CD14-positive monocyte (primary cell): ENCODE measurements at places on chromosomes 6 and 20.
A peak's percentile ranks its signal among the peaks of the same experiment; 100 is the strongest.

DNA sequence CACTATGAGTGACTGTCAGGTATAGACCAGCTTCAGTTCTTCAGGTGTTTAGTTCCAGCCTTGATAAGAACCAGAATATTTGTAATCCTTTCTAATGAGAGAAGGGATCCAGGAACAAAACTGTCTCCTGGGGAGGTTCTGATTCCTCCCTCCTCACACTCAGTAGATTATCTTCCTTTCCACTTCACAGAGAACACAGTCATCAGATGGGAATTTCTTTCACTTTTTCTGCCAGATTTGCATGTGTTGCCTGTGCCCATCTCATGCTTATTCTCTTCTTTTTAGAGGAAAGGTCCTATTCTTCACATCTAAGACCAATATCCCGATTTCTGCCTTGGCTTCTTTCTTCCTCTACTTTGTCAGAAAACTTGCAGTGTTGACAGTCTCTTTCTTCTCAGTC lies 50.8 kb downstream of the CD109 start:
- DNase-seq = no peak

DNA sequence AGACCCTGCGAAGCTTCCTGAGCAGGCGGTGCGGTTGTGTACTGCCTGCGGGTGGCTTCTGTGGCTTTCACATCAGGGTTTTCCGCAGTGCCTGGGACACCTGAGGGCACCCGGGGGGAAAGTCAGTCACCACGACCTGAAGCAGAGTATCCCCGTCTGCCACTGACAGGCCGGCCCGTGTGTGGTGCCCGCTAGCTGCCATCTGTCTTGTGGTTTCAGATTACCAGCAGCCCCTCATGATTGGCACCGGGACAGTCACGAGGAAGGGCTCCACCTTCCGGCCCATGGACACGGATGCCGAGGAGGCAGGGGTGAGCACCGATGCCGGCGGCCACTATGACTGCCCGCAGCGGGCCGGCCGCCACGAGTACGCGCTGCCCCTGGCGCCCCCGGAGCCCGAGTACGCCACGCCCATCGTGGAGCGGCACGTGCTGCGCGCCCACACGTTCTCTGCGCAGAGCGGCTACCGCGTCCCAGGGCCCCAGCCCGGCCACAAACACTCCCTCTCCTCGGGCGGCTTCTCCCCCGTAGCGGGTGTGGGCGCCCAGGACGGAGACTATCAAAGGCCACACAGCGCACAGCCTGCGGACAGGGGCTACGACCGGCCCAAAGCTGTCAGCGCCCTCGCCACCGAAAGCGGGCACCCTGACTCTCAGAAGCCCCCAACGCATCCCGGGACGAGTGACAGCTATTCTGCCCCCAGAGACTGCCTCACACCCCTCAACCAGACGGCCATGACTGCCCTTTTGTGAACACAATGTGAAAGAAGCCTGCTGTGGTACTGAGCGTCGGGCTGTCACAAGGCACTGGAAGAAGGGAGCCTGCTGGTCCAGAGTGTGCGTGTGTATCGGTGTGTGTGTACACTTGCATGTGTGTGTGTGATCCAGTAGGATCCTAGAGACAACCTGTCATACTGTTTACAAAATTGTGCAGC lies 54.4 kb downstream of the GOPC start:
- DNase-seq = peak; percentile 46

GRCh38 chr6:32087574-32088486 lies 21.3 kb downstream of the TNXB start:
- peak; percentile 14 for DNase-seq

GRCh38 chr20:16898433-16898832 lies 150.3 kb downstream of the OTOR start:
- DNase-seq = no peak

DNA sequence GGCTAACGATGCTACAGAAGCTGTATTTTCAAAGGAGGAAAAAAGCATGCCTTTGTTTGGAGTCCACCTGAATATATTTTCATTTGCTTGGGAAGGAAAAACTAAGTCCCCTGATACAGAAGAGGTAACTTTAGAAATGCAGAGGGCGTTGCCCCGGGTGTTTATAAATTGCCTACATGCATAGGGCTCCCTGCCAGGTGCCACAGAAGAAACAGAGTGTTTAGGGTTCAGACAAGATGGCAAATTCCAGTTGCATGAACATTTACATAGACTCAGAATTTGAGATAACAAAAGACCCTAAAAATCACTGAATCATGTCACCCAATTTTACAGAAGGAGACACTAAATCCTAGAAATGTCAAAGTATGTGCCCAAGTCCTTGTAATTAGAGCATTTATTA lies 19.9 kb downstream of the RIN2 start:
- no peak for DNase-seq

GRCh38 chr20:40949346-40949745 lies 79.3 kb upstream of the TOP1 start:
- no peak for DNase-seq

DNA sequence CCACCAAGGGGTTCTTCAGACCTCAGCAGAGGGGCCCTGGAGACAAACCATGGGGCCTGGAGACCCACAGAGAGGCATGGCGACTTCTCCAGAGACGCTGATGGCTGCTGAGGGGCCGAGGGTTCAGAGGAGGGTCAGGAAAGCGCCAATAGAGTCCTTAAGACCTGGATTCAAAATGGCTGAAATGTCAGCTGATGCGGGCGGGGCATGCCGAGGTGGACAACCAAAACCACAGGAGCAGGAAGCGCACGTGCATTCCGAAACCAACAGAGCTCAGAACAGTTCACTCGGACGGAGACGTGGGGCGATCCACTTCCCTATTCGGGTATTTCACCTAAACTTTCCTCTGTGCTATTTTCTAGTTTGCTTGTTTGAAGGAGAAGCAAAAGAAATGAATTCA lies 99.9 kb upstream of the RIN2 start:
- peak; percentile 88 for DNase-seq

GRCh38 chr6:157997893-157998608 lies 16.4 kb downstream of the SYNJ2 start:
- DNase-seq = no peak

- no peak for DNase-seq
These were observed 146.8 kb upstream of the UST start for GRCh38 chr6:148599967-148600426.

DNA sequence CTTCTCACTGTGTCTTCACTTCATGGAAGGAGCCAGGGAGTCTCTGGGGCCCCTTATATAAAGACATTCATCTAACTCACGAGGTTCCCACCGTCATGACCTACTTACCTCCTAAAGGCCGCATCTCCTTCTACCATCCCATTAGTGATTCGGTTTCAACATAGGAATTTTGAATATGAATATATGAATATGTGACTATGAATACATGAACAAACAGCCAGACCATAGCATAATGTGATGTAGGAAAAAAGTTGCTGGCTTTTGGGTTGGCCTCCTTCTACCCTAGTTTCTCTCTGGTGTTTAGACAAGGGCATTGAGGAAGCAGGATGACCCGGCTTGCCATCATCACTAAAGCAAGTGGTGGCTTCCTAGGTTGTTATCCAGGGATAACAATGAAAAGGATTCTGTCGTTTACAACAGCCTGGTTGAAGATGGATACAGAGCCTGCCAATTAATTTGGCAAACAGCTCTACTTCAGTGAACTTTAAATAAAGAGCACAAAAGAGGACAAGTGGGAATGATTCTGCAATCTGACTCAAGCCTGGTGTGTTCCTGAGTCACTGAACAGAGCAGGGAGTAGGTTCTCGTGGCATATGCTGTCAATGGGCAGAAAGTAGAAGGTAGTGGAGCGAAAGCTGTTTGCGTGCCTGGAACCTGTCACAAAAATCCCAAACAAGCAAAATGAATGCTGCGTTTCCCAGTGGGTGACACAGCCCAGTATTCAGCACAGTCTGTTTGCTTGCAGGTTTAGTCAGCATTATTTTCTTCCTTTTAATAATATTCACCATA lies 44.0 kb upstream of the DOK5 start:
- DNase-seq = no peak

DNA sequence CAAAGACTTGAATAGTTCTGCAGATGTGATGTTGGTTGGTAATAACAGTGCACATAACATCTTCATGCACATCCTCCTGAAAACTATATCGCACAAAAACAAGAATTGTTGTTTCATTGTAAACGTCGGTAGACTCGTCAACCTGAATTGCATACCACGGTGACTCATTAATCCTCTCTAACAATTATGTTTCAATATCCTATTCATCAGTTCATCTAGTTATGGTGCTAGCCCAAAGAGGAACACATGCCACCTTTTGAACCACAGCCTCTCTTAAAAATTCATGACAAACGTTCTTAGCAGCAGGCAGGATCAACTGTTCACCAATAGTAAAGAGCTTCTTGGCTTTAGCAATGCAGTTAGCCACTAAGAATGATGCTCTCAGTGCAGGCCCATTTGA lies 25.0 kb downstream of the CRYBG1 start:
- DNase-seq = no peak

- DNase-seq = peak; percentile 18
These were observed 21.5 kb upstream of the BPIFB1 start for GRCh38 chr20:33261465-33261864.

GRCh38 chr6:135983718-135984343 lies 132.3 kb downstream of the PDE7B start:
- no peak for DNase-seq

- no peak for DNase-seq
These were observed 48.8 kb upstream of the TAF8 start for GRCh38 chr6:42001506-42001905.
